ENCODE measurements at places on chromosomes 12 and 14. TPM values are rescaled to one million over a fixed set of nuclear protein-coding genes. Genes with fewer than 3 reads are reported as not detected.

Gene POTEG
- not detected for total RNA-seq

Gene BMP4
- 77.5 TPM for total RNA-seq

Gene LTBP2
- total RNA-seq = 243 TPM

Gene SLC39A5
- not detected for total RNA-seq

Gene FGF6
- total RNA-seq = not detected

Gene BHLHE41
- 2.3 TPM for total RNA-seq

Gene EML1
- total RNA-seq = 36.2 TPM

Gene ANAPC5
- total RNA-seq = 99.9 TPM

Gene SRP54
- 57.8 TPM for total RNA-seq

Gene C12orf50
- under 0.01 TPM for total RNA-seq

Gene PARPBP
- 9.4 TPM for total RNA-seq

Gene MYBPC1
- not detected for total RNA-seq

Gene BDKRB2
- total RNA-seq = 43.9 TPM

Gene RNASE4
- total RNA-seq = 20.0 TPM

Gene EMP1
- 53.5 TPM for total RNA-seq

Gene ADAM21
- total RNA-seq = 0.66 TPM

Gene POU6F1
- total RNA-seq = 3.3 TPM

Gene CD69
- total RNA-seq = not detected

Gene PPP1R1A
- not detected for total RNA-seq

Gene TSPAN19
- total RNA-seq = not detected

Gene AQP5
- under 0.01 TPM for total RNA-seq

Gene LALBA
- total RNA-seq = not detected

Gene MANSC4
- total RNA-seq = 0.17 TPM

Gene GPD1
- not detected for total RNA-seq

Gene KCNH5
- total RNA-seq = 1.0 TPM

Gene LHX5
- total RNA-seq = not detected
